ENCODE measurements at places on chromosomes 16 and 17. TPM values are rescaled to one million over a fixed set of nuclear protein-coding genes. Genes with fewer than 3 reads are reported as not detected.

- no peaks in the 10 kb centered on the region for H3K4me1 ChIP-seq
- H3K27ac ChIP-seq: no peak overlapping the region
- DNase-seq: no peak
- H3K27me3 ChIP-seq: no peaks in the 10 kb centered on the region
- no peaks in the 10 kb centered on the region for H3K36me3 ChIP-seq
Observed at GRCh38 chr16:51834794-51835193, 683.7 kb upstream of the SALL1 start.

Gene SLC26A11
- total RNA-seq: 6.2 TPM

DNA sequence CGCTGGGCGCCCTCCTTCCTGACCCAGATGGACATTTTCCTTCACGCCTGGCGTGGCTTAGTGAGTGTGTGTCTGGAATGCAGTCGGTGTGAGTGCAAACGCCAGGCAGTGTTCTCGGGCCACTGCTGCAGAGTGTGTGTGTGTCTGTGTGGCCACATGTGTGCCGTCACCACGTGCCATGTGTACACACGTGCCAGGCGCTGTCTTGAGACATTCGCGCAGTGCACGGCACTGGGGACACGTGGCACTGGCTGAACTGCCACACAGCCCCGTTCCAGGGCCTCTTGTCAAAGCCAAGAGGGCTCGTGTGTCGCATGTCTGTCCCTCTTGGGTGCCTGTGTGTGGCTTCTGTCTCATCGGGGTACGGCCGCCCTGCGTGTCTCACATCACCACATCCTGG is 28.8 kb downstream of the MAPK8IP3 start:
- H3K36me3 ChIP-seq: peaks cover 12% of the 10 kb centered on the region
- no peak overlapping the region for H3K4me3 ChIP-seq
- H3K27me3 ChIP-seq: no peaks in the 10 kb centered on the region
- H3K27ac ChIP-seq: no peak overlapping the region
- no peak for DNase-seq

DNA sequence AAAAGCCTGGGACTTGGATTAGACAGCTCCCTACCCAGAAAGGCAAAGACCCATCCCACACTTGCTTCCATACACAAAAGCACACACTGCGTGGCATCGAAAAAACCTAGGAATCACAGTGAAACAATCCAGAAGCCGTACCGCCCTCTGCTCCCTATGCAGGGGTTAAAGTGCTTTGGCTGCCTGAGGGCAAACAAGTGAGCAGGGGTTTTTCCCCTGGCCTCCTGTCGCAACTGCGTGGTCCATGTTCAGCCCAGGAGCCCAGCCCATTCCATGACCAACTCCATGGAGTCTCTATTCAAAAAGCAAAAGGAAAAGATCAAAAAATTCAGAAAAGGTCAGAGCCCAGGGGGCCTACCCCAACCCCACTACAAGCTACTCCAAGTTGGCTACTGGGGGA is 3.6 kb upstream of the GSDMB start:
- H3K4me3 ChIP-seq: peak overlapping the region; percentile 59
- DNase-seq: no peak
- peak overlapping the region; percentile 92 for H3K27ac ChIP-seq

- no peaks in the 10 kb centered on the region for H3K4me1 ChIP-seq
- H3K36me3 ChIP-seq: no peaks in the 10 kb centered on the region
- H3K4me3 ChIP-seq: no peak overlapping the region
- no peak for DNase-seq
- H3K27me3 ChIP-seq: peaks cover 2% of the 10 kb centered on the region
Observed at GRCh38 chr16:23348579-23349469, 46.7 kb downstream of the SCNN1B start.

Gene FBXL16
- total RNA-seq: 6.8 TPM

Gene HBQ1
- 1.6 TPM for total RNA-seq

Gene ANKS4B
- total RNA-seq: not detected

- H3K27me3 ChIP-seq: no peaks in the 10 kb centered on the region
- DNase-seq: peak; percentile 97
- peaks cover 54% of the 10 kb centered on the region for H3K36me3 ChIP-seq
- H3K4me3 ChIP-seq: peak within 1 kb of the TSS; percentile 96
Observed at GRCh38 chr17:14069251-14070021, at the start of gene COX10. Gene COX10, plus strand, starts transcription at chr17:14069504. Its CDS starts 102 bp downstream, at chr17:14069606.

Gene SCN4A
- total RNA-seq: 0.05 TPM

DNA sequence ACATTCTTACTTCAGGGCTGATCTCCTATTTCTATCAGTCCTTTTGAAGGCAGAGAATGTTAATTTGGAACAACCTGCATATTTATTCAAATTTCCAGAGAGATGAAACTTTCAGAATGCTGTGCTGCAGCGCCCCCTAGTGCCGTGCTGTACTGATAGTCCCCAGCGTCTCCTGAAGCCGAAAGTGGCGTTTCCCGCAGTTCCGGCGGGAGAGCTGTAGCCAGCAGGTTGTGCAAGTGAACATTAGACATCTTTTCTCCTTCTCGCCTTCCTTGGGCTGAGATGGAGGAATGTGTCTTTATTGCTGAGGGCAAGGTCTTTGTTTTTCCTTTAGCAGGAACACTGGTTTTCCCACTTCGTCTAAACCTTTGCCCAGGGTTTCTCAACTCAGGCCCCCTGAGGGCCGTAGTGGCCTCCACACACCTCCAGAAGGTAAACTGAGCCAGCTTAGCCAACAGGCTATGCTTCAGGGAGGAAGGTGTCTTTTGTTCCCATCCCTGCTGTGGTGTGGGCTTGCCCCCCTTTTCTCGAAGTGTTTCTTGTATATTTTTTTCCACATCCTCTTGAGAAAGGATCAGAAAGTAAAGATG is 26.4 kb downstream of the USP10 start:
- H3K27me3 ChIP-seq: no peaks in the 10 kb centered on the region
- H3K27ac ChIP-seq: peak overlapping the region; percentile 41
- peak; percentile 94 for DNase-seq
- H3K36me3 ChIP-seq: peaks cover 10% of the 10 kb centered on the region
- H3K4me3 ChIP-seq: peak overlapping the region; percentile 58

- peaks cover 4% of the 10 kb centered on the region for H3K27me3 ChIP-seq
- H3K4me3 ChIP-seq: no peak overlapping the region
- H3K4me1 ChIP-seq: peaks cover 19% of the 10 kb centered on the region
- H3K27ac ChIP-seq: no peak overlapping the region
- no peak for DNase-seq
Observed at GRCh38 chr17:19301274-19301951, 61.1 kb downstream of the B9D1 start.

- no peak for DNase-seq
- no peaks in the 10 kb centered on the region for H3K4me1 ChIP-seq
- no peaks in the 10 kb centered on the region for H3K36me3 ChIP-seq
- no peaks in the 10 kb centered on the region for H3K27me3 ChIP-seq
- H3K4me3 ChIP-seq: no peak overlapping the region
- H3K27ac ChIP-seq: no peak overlapping the region
Observed at GRCh38 chr16:85353839-85354685, 241.8 kb upstream of the CIBAR2 start.

GRCh38 chr16:56851671-56852400 is 13.2 kb upstream of the SLC12A3 start:
- peaks cover 22% of the 10 kb centered on the region for H3K4me1 ChIP-seq
- no peaks in the 10 kb centered on the region for H3K27me3 ChIP-seq
- DNase-seq: no peak
- no peak overlapping the region for H3K27ac ChIP-seq

GRCh38 chr17:50882851-50883250 is 16.7 kb upstream of the TOB1 start:
- no peak for DNase-seq
- no peak overlapping the region for H3K27ac ChIP-seq
- peaks cover 23% of the 10 kb centered on the region for H3K27me3 ChIP-seq
- no peaks in the 10 kb centered on the region for H3K36me3 ChIP-seq

GRCh38 chr17:74244548-74244947 is 29.5 kb upstream of the DNAI2 start:
- H3K36me3 ChIP-seq: peaks cover 2% of the 10 kb centered on the region
- no peak overlapping the region for H3K4me3 ChIP-seq
- no peak for DNase-seq
- no peak overlapping the region for H3K27ac ChIP-seq
- H3K27me3 ChIP-seq: no peaks in the 10 kb centered on the region
- no peaks in the 10 kb centered on the region for H3K4me1 ChIP-seq

Gene SLC16A6
- 2.7 TPM for total RNA-seq

Gene TBC1D3B
- total RNA-seq: 8.9 TPM

- DNase-seq: no peak
- H3K27me3 ChIP-seq: no peaks in the 10 kb centered on the region
- H3K27ac ChIP-seq: no peak overlapping the region
- peaks cover 24% of the 10 kb centered on the region for H3K36me3 ChIP-seq
- H3K4me1 ChIP-seq: peaks cover 19% of the 10 kb centered on the region
- no peak overlapping the region for H3K4me3 ChIP-seq
Observed at GRCh38 chr16:58119509-58119845, 9.7 kb downstream of the CFAP20 start.

DNA sequence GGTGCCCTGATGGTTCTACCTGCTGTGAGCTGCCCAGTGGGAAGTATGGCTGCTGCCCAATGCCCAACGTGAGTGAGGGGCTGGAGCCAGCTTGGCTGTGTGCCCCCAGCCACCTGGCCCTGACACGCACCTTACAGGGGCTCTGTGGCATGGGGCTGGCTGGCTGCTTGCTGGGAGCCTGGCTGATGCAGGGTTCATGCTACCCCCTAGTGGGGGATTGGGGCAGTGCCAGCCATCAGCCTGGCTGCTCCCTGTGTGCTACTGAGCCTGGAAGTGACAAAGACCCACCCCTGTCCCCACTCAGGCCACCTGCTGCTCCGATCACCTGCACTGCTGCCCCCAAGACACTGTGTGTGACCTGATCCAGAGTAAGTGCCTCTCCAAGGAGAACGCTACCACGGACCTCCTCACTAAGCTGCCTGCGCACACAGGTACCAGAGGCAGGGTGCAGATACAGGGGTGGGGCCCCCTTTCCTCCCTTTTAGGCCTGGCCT is 5.7 kb downstream of the GRN start:
- H3K27ac ChIP-seq: no peak overlapping the region
- peak; percentile 92 for DNase-seq
- peaks cover 4% of the 10 kb centered on the region for H3K27me3 ChIP-seq
- H3K36me3 ChIP-seq: peaks cover 5% of the 10 kb centered on the region
- peaks cover 11% of the 10 kb centered on the region for H3K4me1 ChIP-seq

GRCh38 chr17:7590743-7591142 is 849 bp upstream of the SOX15 start:
- H3K27me3 ChIP-seq: no peaks in the 10 kb centered on the region
- peak; percentile 57 for DNase-seq
- H3K4me1 ChIP-seq: peaks cover 4% of the 10 kb centered on the region
- H3K27ac ChIP-seq: no peak overlapping the region

DNA sequence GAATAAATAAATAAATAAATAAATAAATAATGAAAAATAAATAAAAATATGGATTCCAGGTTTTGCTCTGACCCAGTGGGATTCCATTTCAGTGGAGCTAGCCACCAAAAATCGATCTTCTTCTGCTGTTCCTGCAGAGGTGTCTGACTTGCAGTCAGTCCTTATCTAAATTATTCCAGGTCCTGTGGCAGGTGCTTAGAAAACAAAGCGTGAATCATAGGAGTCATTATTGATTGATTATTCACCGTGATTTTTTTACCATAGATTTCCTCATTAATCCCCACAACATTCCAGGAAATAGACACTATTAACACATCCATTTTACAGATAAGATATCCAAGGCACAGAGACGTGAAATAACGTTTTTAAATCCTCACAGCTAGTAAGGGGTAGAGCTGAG is 31.5 kb upstream of the ABR start:
- H3K27me3 ChIP-seq: peaks cover 20% of the 10 kb centered on the region
- peaks cover 3% of the 10 kb centered on the region for H3K4me1 ChIP-seq
- H3K27ac ChIP-seq: no peak overlapping the region
- DNase-seq: no peak
- no peaks in the 10 kb centered on the region for H3K36me3 ChIP-seq
- H3K4me3 ChIP-seq: no peak overlapping the region

- no peaks in the 10 kb centered on the region for H3K27me3 ChIP-seq
- no peak overlapping the region for H3K4me3 ChIP-seq
- H3K4me1 ChIP-seq: peaks cover 36% of the 10 kb centered on the region
- H3K27ac ChIP-seq: no peak overlapping the region
Observed at GRCh38 chr16:24736758-24737157, 7.3 kb downstream of the TNRC6A start.

GRCh38 chr17:81388091-81388611 is 7.1 kb upstream of the BAHCC1 start:
- H3K4me1 ChIP-seq: peaks cover 5% of the 10 kb centered on the region
- no peak for DNase-seq
- H3K4me3 ChIP-seq: peak overlapping the region; percentile 26
- H3K27me3 ChIP-seq: peaks cover 49% of the 10 kb centered on the region

DNA sequence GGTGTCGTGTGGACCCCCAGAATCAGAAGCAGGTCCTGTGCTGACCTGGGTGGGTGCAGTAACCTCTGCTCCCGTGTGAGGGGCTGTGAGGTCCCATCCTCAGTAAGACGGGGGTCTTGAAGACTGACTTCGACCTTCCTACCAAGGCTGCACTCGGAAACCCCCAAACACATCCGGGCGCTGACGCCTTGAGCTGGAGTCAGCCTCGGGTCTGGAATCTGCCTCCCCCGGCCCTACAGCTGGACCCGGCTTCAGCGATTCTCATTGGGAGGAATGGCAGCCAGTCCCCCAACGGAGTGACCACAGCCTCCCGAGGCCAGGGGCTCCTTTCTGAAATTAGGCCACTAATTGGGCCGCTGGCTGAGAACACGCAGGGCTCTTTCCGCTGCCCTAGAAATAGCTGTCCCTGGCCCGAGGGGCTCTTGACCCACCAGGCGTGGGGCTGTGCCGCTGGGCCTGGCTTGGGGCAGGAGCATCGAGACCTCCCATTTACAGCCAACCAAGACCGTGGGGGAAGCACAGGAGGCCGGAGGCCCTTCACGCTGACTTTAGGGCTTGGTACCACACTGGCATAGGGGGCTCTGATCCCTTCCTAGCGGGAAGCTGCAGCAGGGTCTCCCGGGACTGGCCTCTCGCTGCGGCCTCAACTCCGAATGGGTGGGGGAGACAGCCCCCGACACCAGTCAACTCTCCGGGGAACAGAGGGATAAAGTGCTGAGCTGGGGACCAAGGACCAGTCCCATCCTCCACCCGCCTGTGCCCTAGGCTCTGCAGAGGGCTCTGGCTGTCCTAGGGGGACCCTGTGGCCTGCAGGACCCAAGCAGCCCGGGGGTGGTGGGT is 2.6 kb upstream of the GNG13 start:
- H3K4me3 ChIP-seq: no peak overlapping the region
- peak; percentile 57 for DNase-seq
- no peak overlapping the region for H3K27ac ChIP-seq
- peaks cover 3% of the 10 kb centered on the region for H3K4me1 ChIP-seq
- H3K36me3 ChIP-seq: peaks cover 6% of the 10 kb centered on the region
- H3K27me3 ChIP-seq: no peaks in the 10 kb centered on the region

DNA sequence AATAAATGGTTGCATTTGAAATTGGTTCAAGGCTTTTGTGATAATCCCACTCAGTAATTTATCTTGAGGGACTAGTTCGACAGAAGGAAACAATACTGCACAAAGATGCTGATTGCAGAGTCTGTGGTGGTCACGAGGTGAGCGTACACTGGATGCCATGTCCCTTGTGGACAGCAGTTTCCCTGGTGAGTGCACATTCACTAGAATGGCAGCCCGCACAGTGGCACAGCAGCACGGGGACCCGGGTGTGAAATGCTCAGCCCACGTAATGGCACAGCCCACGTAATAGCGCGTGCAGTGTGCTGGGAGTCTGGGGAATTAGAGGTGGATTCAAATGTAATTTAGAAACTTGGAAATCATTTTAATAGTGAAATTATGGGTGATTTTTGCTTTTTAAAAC is 154.0 kb downstream of the LGALS9B start:
- H3K4me1 ChIP-seq: no peaks in the 10 kb centered on the region
- H3K36me3 ChIP-seq: peaks cover 2% of the 10 kb centered on the region
- no peak overlapping the region for H3K4me3 ChIP-seq

- H3K4me1 ChIP-seq: peaks cover 2% of the 10 kb centered on the region
- no peaks in the 10 kb centered on the region for H3K27me3 ChIP-seq
- peaks cover 58% of the 10 kb centered on the region for H3K36me3 ChIP-seq
- H3K27ac ChIP-seq: no peak overlapping the region
- no peak for DNase-seq
- H3K4me3 ChIP-seq: no peak overlapping the region
Observed at GRCh38 chr17:35132099-35132498, 10.0 kb downstream of the NLE1 start.

Gene MPP3
- 0.63 TPM for total RNA-seq

Measured in activated CD4-positive, alpha-beta T cell treated with anti-CD3 and anti-CD28 coated beads, Interleukin-2, amount 10 ng/mL, durations not matched to agents 24 days and 14 days (primary cell).